Esophagus squamous epithelium (tissue), 5 donors: ENCODE measurements at places on chromosomes 3 and 15.

GRCh38 chr15:91061997-91062396 lies 38.1 kb upstream of the SV2B start:
- no peak for DNase-seq

GRCh38 chr3:53350652-53351051 lies 3.3 kb upstream of the DCP1A start:
- DNase-seq: no peak

DNA sequence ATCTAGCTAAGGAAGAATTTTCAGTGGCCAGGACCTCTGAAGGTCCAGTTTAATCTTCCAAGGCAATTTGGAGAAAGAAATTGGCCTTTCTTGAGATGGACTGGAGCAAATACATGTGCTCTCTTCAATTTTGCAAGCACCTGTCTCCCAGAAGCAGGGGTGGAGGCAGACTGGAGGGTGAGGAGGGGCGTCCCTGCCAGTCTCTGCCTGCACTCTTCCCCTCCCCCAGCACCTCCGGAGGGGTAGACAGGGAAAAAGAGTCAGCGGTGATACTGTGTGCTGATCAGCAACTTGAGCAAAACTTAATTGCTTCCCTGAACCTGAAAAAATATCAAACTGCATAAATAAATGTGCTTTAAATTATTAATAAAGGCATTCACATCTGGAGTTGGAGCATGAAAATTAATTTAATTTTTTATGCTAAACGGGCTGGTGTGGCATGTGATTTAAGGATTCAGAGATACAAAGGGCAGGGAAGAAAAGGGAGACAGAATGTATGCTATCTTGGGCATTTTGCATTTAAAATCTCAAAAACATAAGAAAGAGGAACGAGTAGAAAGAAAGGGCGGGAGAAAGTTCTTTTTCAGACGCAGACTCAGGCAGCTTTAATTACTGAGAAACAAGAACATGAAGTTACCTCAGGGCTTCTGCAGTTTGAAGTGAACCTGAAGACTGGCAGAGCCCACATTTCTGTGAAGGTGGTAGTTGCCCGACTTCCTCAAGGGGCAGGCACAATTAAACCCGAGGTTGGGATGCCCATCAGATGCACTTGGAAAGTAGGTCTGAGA lies 319.7 kb downstream of the UACA start:
- no peak for DNase-seq

DNA sequence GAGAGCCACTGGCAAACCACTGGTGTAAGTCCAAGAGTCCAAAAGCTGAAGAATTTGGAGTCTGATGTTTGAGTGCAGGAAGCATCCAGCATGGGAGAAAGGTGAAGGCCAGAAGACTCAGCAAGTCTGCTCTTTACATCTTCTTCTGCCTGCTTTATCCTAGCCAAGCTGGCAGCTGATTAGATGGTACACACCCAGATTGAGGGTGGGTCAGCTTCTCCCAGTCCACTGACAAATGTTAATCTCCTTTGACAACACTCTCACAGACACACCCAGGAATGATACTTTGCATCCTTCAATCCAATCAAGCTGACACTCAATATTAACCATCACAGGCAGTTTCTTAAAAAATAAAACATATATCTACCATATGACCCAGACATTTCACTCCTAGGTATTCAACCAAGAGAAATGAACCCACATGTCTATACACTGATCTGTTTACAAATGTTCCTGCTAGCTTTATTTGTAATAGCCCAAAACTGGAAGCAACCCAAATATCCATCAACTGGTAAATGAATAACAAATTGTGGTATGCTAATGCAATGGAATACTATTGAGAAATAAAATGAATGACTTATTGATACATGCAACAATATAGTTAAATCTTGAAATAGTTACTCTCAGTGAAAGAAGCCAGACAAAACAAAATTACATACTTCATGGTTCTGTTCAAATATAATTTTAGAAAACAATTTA lies 373.8 kb downstream of the ZNF385D start:
- DNase-seq: no peak

DNA sequence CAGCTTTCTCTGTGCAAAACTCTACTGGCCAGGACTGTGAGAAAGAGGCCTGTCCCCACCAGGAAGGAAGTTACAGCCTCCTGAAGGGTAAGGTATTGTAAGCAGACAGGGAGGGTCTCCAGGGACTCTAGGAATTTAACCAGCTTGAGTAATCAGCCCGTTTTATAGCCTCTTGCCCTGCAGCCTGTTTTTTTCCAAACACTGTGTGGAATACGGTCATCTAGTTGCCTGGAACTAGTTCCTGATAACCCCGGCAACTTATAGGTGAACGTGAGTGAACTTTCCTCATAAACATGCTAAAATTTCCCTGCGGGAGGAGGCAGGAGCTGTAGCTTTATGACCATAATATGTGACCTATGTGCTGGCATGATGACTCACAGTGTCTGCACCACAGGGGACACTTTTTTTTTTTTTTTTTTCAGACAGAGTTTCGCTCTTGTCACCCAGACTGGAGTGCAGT lies 60.1 kb upstream of the DAZL start:
- DNase-seq: no peak

- DNase-seq: no peak
These were observed 18.7 kb downstream of the TMEM43 start for GRCh38 chr3:14143271-14144225.

DNA sequence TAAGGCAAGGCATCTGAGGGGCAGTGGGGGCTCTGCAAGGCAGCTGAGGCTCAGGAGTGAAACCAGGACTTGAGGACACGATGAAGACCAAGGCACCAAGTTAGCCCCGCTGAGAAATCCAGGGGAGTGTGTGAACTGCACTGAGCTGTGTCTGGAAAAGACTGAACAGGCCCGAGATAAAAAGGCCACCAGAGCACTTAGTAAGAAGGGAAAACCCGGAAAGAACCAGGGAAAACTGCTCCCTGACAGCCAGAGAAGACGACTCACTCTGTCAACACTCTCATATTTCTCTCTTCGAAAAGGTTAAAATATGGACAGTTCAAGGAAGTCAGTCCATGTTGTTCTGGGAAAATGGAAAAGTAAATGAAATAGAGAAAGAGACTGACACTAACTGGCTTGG lies 109.0 kb downstream of the SEC22A start:
- DNase-seq: no peak

GRCh38 chr15:51724673-51725072 lies 12.8 kb downstream of the LYSMD2 start:
- no peak for DNase-seq

- DNase-seq: no peak
These were observed 104.8 kb upstream of the PPP2R3A start for GRCh38 chr3:135860761-135861160.

DNA sequence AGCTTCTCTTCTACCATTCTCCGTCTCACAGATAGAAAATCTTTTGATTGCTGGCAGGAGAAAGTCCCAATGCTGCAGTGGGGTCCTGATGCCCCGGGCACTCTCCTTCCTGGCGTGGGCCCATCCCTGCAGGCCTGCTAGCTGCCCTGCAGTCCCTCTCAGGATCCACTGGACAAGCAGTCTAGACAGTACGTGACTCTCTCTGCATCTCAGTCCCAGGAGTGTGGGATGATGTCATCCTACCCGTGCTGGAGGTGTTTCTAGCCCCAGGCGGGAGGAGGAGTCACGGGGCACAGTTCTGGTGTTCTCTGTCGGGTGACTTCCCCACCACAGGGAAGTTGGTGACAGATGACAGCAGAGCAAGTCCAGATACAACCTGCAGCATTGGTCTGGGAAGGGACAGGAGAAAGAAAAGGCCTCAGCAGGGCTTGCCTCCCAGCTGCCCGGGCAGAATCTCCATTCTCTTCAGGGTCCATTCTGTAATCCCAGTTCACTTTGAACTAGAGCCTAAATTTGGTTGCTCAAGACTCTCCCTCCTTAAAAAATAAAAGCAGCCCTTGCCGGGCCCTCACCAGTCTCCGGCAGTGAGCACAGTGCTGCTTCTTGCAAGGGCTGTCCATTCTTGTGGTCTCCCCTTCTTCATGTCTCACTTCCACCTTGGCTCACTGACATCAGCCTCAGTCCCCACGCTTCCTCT lies 30.6 kb downstream of the SLC28A1 start:
- DNase-seq: no peak

DNA sequence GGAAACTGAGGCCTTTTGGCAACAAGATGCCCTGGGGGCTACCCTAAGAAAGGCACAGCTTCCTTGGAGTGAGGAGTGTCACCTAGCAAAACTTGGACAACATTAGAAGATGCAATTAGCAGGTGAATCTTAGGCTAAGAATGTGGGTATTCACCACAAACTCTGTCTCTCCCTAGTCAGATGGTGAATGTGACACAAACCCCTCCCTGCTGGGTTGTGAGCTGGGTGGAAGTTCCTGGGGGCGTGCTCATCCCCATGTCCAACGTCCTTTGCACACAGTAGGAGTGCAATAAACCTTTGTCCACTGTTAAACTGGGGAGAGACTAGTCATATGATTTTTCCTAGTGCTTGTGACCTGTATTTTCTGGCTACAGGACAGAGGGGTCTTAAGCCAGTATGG lies 67.1 kb upstream of the SH3GL3 start:
- DNase-seq: no peak

DNA sequence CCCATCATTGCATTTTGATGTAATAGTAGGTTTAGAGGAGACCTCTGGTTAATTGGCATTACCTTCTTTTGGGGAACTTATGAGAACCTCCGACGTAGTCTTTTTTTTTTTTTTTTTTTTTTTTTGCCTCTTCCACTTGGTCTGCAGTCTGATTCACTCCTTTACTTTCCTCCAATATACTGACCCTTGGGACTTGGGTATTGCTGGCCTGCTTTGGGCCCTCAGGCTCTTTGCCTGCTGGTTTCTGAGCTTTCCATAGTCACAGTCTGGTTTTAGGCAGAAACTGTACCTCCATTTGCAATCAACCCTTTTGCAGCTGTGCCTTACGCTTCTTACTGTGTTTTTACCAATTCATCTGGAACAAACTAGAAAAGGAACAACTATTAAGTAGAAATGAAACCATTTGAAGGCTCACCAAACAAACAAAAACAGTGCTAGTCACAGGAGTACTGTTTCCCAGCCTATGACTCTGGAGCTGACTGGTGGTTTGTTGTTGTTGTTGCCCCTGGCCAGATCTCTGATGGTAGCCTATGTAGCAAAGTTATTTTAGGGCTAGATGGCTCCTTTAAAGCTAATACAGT lies 272.8 kb downstream of the BBX start:
- no peak for DNase-seq

- no peak for DNase-seq
These were observed 602.0 kb upstream of the KCNMB2 start for GRCh38 chr3:177934001-177934891.

- DNase-seq: no peak
These were observed 58.8 kb downstream of the TRAK1 start for GRCh38 chr3:42149975-42150374.

- DNase-seq: no peak
These were observed 290.7 kb downstream of the CHST2 start for GRCh38 chr3:143410259-143410658.

GRCh38 chr3:183542355-183542754 lies 13.2 kb downstream of the KLHL6 start:
- no peak for DNase-seq

GRCh38 chr15:78734451-78735064 lies 76.7 kb downstream of the ADAMTS7 start:
- no peak for DNase-seq

DNA sequence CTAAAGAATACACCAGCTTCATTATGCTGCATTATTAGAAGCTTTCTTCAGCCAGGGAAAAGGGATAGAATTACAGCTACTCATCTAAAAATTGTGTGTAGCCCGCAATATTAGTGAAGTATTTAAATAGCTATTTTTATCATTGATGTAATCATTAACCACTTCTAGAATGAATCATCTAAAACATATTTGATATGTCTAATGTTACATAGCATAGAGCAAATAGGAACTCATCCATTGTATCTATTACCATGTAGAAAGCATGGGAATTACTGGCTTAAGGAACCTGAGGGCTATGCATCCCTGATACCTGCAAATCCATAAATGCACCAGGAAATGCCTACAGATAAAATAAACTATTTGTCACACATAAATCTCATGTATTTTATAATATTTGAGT lies 54.5 kb upstream of the VGLL3 start:
- no peak for DNase-seq

DNA sequence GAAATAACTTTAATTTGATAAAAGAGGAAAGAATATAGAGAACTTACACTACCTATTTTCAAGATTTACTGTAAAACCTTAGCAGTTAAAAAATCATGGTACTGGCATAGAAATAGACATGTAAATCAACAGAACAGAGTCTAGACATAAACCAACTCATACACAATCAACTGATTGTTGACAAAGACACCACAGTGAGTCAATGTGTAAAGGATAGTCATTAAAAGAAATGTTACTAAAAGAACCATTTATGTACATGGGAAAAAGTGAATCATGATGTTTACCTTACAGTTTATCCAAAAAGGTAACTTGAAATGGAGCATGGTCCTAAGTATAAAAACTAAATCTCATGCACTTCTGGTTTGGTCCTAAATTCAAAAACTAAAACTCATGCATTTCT lies 847.4 kb downstream of the IGSF11 start:
- DNase-seq: no peak

DNA sequence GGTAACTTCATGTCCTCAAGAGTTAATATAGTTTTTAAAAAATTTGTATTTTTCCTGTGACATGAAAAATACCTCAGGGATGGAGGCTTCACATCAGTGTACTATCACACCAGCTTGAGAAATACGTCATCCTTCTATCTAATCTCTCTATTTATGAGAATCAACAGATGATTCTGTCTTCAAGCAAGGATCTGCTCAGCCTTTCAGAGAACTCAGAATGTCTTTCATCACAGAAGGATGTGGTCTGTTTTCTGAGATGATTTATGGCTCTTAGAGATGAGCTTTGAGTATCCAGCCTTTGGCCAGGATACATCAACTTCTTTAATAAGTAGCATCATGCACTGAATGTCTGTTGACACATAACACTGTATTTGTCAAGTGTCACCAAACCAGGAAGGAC lies 193.9 kb downstream of the DTWD1 start:
- DNase-seq: no peak

- DNase-seq: no peak
These were observed 62.9 kb downstream of the GOLGA8B start for GRCh38 chr15:34520566-34520965.

GRCh38 chr3:109819734-109820133 lies 482.4 kb upstream of the DPPA4 start:
- no peak for DNase-seq

DNA sequence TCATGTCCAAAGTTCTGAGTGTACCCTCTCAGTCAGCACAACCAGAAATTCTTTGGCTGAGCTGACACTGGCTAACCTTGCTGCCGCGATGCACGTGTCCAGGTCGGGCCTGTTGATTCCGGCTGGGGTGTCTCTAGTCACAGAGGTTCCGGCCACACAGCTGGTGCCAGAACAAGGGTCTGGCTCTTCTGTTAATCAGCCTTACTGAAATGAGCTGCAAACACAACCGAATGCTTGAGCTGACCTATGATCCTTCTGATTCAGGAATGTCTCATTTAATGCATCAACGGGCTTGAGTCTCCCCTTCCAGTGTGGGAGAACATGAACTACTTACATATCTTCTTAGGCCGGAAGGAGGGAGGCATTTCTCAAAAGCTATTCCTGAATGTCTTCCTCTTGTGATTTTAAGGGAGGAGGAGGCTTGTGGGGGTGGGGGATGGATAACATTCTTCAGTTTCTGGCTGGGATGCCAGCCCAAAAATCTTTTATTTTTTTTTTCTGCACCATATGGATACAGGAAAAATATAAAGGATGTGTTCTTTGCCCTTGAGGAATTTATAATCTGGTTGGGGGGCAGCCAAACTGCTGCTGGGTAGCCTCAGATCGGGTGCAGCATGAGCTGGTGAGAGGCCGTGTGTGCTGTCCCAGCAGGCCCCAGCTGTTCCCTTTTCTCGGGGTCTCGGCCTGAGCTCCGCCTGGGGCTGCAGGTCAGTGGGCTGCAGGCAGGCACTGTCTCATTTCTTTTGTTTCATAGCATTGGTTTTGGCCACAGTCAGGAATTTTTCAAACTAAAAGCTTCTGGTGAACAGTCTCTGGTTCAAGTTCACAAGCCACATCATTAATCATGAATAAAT lies 319.1 kb upstream of the TBL1XR1 start:
- no peak for DNase-seq
